Esophagus muscularis mucosa (tissue), 4 donors: ENCODE measurements at places on chromosomes 5 and 9. TPM values are rescaled to one million over a fixed set of nuclear protein-coding genes. Genes with fewer than 3 reads are reported as not detected.

ADAMTS16 gene
- not detected for total RNA-seq

DRD1 gene
- total RNA-seq = 0.06 TPM

BASP1 gene
- total RNA-seq = 6.2 TPM

CD72 gene
- not detected for total RNA-seq

ENTPD8 gene
- not detected for total RNA-seq

GLRA1 gene
- not detected for total RNA-seq

OR1Q1 gene
- not detected for total RNA-seq

OR1B1 gene
- not detected for total RNA-seq

LHX3 gene
- total RNA-seq = not detected
